ENCODE measurements at places on chromosomes 16 and 17. TPM values are rescaled to one million over a fixed set of nuclear protein-coding genes. Genes with fewer than 3 reads are reported as not detected.
A peak's percentile ranks its signal among the peaks of the same experiment; 100 is the strongest.

Gene CHST5
- 0.63 TPM for total RNA-seq

Gene HS3ST2
- 0.98 TPM for total RNA-seq

Gene TBC1D26
- not detected for total RNA-seq

Gene NLRC3
- 4.0 TPM for total RNA-seq

Gene CNTD1
- total RNA-seq, result 0.89 TPM

Gene GFER
- 34.3 TPM for total RNA-seq

Gene RNF112
- 7.3 TPM for total RNA-seq

Gene EVI2A
- 10.9 TPM for total RNA-seq

Gene CACNG3
- total RNA-seq, result not detected

Gene NLGN2
- total RNA-seq, result 35.2 TPM

Gene OR2C1
- 0.14 TPM for total RNA-seq

DNA sequence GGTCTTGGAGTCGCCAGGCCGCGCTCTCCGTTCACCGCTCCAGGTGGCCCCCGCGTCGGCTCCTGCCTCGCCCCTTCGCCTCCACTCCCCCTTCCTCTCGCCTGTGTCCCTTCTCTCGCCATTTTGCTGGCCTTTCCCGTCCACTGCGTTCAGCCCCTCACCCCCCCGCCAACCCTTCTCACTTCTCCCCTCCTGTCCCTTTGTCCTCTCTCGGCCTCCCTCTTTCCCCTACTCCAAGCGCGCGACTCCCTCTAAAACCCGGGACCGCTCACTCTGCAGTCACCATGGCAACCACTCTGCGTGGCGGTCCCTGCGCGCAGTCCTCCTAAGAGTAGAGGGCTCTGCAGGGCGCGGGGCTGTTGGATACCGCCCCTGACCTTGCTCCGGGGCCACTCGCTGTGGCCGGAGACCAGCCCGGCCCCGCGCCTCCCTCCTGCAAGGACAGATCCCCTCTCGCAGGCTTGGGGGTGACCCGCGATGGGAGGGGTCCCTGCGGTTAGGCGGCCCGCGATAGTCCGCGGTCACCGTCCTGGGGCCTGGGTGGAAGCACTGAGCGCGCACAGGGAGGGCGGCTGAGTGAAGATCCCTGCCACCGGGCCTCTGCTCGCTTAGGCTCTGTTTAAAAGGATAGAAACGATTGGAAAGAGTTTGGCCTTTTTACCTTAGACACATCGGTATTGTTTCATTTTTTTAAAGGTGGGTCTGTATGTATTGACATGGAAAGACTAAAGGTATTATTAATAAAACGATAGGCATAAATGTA is 454 bp downstream of the CCDC40 start:
- no peak for DNase-seq

- no peak for DNase-seq
Measured at GRCh38 chr17:48127371-48128051, 19.9 kb downstream of the SNX11 start.

- no peak for DNase-seq
Measured at GRCh38 chr16:78310990-78311561, 211.6 kb downstream of the WWOX start.

GRCh38 chr16:86597126-86597879 is 19.0 kb downstream of the FOXL1 start:
- no peak for DNase-seq

DNA sequence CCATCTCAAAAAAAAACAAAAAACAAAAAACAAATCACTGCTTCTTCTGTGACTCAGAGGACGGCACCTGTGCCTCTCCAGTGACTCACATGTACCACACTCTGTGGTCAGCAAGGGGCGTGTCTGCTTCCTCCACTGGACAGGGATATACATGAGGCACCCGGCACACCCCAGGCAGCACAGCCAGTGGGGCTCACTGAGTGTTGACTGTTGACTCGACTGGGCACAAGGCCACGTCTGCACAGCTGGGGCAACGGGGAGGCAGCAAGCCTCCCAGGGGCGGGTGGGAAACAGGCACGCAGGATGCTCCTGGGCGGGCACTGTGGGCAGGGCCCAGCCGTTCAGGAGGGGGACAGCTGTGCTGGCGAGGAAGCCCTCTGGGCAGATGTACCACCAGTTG is 64.1 kb downstream of the TIMM22 start:
- peak; percentile 69 for DNase-seq

- peak; percentile 72 for DNase-seq
Measured at GRCh38 chr17:75011401-75012095, 922 bp upstream of the MRPL58 start.

DNA sequence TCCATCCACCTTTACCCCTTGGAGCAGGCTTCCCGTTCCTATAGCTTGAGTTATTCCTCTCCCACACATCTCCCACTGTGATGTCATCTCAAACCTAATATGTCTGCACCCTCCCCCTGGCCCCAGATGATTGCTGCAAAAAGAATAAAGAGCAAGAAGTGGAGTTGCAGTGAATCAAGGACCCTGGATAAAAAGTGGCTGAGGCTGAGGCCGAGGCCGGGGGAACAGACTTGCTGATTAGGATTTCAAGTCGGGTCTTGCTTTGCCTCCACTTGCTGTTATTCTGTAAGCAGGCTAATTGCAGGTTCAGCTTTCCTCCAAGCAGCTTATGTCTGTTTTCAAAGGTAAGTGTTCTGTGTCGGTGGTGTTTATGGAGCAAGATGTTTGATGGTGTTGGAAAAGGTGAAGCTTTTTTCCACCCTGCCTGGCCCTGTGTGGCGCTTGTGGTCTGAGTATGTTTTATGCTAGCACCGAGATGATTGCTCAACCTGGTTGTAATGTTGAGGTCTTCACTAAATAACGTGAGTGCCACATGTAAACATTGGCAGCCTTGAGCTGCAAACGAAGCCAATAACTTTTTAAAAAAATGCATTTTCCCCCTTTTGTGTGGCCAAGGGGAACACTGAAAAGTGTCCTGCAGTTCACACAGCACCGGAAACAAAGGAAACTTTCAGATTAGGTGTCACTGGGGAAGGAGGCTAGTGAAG is 15.4 kb downstream of the HS3ST3B1 start:
- no peak for DNase-seq

DNA sequence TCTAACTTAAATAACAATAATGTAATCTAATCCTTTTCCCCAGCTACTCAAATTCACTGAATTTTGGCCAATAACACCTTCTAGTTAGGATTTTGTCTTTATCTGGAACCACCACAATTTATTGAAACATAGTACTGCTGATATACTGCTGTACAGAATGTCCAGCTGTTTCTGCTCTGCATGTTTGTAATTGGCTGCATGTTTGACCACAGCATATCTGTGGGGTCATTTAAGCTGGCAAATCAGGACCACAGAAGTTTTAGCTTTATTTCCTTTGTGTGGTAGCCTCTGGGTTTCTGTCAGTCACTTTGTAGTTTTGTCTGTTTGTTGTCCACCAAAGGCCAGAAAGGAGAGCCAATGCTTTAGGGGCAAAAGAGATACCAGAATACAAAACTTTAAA is 22.2 kb upstream of the RAB11FIP4 start:
- DNase-seq, result no peak

DNA sequence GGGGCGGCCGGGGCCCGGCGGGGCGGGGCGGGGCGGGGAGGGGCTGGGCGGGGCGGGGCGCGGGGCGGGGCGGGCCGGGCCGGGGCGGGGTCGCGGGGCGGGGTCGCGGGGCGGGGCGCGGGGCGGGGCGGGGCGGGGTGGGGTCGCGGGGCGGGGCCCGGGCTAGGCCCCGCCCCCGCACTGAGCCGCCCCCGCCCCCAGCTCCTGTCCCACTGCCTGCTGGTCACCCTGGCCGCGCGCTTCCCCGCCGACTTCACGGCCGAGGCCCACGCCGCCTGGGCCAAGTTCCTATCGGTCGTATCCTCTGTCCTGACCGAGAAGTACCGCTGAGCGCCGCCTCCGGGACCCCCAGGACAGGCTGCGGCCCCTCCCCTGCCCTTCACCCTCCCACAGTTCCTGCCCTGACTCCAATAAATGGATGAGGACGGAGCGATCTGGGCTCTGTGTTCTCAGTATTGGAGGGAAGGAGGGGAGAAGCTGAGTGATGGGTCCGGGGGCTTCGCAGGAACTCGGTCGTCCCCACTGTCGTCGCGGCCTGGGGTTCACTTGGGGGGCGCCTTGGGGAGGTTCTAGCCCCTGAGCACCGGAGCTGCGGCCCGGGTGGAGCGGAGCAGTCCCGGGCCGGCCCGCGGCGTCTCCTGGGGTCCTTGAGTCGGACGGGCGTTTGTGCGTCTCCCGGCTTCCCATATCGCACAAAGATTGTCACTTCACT is 795 bp upstream of the HBM start:
- DNase-seq, result no peak

DNA sequence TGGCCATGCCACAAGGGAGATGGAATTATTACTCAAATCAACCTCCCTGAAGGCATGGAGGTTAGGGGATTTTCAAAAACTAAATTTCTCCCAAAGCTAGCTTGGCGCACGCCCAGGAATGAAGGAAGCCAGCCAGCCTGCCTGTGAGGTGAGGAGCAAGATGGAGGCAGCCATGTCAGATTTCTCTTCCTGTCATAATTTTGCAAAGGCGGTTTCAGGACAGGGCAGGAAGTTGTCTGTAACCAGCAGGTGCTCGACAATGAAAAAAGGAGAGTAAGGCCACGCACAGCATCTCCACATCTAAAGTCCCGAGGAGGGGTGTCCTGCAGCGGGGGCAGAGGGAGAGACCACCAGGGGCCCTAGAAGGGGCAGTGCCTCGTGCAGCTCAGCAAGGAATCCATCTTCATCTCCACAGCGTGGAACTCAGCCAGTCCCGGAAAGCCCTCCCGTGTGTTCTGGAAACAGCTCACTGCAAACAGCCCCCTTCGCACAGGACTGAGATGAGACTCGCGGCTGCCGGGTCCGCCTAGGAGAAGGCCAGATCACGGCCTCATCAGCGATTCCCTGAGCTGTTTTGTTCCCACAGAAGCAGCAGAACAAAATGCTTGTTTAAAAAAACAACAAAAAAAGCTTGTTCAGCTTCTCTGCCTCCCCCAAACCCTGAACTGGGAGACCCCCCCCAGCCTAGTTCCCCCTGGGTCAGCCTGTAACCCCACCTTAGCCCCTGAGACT is 47.8 kb downstream of the SLC7A5 start:
- DNase-seq, result no peak

GRCh38 chr17:81095383-81095762 is 60.4 kb downstream of the BAIAP2 start:
- DNase-seq, result no peak

GRCh38 chr17:61942085-61942484 is 14.3 kb upstream of the INTS2 start:
- DNase-seq, result no peak

- DNase-seq, result no peak
Measured at GRCh38 chr17:67441052-67441895, 64.2 kb downstream of the PITPNC1 start.

DNA sequence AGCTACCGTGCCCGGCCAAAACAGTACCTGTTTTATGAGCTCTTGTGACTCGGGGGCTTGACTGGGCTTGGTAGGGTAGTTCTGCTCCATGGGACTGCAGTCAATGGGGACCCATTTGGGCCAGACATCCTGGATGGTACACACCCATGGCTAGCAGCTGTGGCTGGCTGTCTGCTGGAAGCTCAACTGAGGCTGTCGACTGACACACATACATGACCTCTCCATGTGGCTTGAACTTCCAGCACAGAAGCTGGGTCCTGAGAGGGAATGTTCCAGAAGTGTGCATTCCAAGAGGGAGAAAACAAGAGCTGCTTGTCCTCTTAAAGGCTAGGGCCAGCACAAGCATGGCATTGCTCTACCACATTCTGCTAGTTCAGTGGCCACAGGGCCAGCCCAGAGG is 14.9 kb upstream of the NKD1 start:
- DNase-seq, result peak; percentile 4

- peak; percentile 18 for DNase-seq
Measured at GRCh38 chr16:19884611-19885450, at the start of gene GPRC5B. GPRC5B (minus strand) TSS chr16:19884848; CDS start chr16:19872845, 12,003 bp downstream.

GRCh38 chr17:36864827-36865430 is 72.3 kb upstream of the LHX1 start:
- DNase-seq, result no peak

DNA sequence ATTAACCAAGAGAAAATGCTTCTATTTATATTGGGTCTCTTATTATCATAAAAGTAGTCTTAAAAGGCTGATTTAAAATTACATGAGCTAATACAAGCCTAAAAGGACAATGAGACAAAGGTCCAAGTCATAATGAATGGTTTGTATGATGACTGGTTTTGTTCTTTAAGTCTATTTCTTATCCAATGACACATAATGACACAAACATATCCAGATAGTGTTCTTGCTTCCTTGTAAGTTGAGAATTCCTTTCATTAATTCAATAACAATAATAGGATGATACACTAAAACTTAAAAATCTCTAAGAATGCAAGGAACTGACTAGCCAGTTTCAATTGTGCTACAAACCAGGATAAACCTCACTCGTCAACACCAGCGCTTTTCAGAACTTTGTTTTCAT is 244.1 kb downstream of the CEP112 start:
- no peak for DNase-seq

DNA sequence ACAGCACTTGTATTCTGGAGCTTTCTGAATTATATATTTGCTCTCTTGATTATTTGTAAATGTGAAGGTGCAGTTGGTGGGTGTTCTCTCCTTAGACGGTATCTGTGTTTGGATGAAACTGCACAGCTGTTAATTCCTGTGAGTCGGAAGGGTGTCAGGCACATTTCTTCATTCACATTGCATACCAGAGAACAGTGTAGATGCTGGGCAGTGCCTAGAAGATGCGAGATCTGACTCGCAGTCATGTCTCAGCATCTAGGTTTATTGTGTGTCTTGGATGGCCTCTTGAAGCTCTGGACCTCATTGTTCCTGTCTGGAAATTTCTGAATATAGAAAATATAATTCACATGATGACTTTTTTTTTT is 61.2 kb downstream of the CLEC16A start:
- no peak for DNase-seq

- DNase-seq, result peak; percentile 98
Measured at GRCh38 chr16:14629919-14630619, at the start of gene PARN. PARN (minus strand) TSS chr16:14630260; CDS start chr16:14630125, 135 bp downstream.

DNA sequence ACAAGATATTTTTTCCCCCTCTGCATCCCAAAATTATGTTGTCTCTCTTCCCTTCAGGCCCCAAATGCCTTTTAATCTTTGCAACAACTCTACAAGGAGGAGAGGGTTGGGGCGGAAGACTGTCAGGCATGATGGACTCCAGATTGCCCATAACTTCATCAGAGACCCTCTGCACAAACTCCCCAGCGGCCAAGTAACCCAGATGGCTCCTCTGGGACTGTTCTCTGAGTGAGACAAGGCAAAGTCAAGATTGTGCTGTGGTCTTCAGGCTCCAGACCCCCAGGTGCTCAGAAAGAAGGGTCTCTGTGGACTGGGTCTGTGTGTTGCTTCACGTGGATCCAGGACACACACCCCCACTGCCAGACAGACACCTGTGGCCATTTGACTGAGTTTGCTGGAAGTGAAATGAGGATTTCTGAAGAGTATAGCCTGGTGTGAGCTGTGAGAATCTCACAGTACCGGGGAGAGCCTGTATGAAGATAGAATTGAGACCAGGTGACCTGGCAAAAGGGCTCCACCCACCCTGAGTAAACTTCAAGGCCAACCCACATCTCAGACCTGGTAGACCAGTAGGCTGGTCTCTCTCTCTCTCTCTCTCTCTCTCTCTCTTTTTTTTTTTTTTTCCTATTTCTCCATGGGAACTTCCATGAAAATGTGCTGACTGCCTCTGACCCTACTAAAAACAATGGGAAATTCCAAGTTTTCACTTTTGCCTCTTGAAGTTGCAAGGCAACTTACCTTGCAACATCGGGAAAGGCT is 354.1 kb downstream of the SOX9 start:
- DNase-seq, result peak; percentile 42

- DNase-seq, result no peak
Measured at GRCh38 chr17:20930081-20930760, 112.6 kb downstream of the USP22 start.

- DNase-seq, result no peak
Measured at GRCh38 chr16:61892531-61892930, 143.7 kb downstream of the CDH8 start.

Data from mucosa of gallbladder (tissue), 1 donor.